Activated T-cell treated with anti-CD3 and anti-CD28 coated beads, Interleukin-2, amount 50 U/mL, for 48 hours (primary cell): ENCODE measurements at places on chromosomes 12 and 14.
A peak's percentile ranks its signal among the peaks of the same experiment; 100 is the strongest.

GRCh38 chr12:64082866-64083268 lies 139.2 kb downstream of the KICS2 start:
- no peak for DNase-seq

- DNase-seq, result no peak
Measured at GRCh38 chr14:90508536-90509254, 111.9 kb downstream of the CALM1 start.

DNA sequence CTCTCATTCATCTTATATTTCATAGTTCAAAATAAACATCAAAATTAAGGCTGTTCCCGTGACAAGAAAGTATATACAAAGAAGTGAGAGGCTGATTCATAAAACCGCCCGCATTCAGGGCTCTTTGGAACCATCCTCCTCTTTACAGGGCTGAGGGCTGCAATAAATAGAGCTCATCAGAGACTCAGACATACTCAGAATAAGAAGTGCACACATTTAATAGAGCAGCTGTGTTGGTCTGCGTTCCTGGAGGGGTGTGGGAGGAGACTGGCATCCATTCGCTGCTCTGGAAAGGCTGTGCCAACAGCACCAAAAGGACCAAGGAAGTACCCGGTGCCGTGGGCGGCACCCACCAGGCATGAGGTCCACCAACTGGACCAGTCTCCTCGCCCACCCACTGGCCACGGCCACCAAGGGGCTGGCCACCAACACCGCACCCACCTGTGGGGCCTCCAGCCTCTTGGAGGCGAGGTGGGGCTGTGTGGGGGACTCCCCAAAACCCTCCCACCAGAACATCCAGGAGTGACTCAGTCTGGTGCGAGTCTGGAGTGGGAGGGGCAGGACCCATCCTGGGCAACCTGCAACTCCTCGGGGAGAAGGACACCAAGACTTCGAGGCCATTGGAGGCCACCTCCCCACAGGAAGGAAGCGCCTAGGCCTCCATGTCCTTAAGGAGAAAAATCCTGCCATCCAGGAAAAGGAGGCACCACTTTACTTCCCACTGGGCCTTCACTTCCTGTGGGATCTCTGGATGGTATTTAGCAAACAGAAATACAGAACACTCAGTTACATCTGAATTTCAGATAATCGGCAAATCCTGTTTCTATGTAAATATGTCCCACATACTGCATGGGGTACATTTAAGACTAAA lies 32.7 kb downstream of the VCPKMT start:
- peak; percentile 85 for DNase-seq

GRCh38 chr14:26204728-26205479 lies 392.9 kb downstream of the NOVA1 start:
- no peak for DNase-seq

DNA sequence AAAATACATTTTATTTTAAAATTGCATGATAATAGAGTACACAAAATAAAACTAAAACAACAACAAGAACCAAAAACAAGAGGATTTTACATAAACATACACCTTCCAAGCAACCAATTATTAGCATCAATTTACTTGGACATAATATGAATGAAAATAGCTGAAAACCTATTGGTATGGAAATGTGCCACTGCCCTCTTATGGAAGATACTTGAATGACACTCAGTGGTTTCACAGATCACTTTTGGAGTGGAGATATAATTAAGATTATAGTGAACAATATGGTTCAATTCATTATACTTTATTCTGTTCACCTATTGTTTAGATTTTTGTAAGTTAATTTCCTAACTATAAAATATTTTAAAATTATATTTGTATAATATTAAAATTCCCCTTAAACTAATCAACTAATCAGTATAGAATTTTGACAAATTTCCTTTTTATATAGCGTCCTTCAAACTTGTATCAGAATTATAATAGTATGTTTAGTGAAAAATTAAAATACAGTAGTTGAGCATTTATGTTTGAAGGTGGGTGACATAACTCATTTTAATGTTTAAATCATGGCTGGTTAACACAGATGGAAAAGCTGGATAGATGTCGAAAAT lies 70.1 kb downstream of the SLC6A15 start:
- no peak for DNase-seq

DNA sequence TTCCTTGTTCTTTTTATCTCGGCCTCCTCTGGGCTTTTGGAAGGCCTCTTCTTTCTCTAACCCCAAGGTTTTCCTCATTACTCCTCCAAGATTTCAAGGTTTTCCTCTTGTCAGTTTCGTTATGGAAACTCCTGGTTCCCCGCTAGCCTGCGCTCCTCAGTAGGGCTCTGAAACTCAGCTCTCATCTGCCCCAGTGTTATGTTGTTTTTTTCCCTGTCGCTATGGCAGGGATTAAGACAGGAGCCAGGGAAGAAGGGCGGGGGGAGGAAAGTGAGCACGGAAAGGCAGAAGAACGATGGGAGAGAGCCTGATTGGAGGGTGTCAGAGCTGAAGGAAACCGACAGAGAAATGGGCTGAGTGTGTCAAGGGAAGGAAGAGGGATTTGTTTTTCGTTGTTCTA lies 26.5 kb upstream of the JDP2 start:
- DNase-seq, result no peak

DNA sequence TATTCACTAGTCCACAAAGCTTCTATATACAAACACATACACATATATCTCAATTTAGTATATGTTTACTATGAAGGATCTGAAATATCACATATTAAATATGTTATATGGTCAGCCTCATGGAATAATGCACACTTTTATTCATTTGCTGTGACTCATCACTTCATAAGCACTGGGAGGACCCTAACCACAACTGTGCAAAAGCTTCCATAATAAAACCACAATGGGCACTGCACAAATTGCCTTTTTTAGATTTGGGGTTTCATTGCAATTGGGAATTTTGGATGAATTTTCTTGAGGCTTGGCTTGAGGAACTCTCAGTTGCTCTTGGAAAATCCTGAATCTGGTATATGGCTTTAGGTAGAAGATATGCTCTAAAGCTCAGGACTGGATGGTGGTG lies 399.4 kb downstream of the C12orf75 start:
- DNase-seq, result no peak

DNA sequence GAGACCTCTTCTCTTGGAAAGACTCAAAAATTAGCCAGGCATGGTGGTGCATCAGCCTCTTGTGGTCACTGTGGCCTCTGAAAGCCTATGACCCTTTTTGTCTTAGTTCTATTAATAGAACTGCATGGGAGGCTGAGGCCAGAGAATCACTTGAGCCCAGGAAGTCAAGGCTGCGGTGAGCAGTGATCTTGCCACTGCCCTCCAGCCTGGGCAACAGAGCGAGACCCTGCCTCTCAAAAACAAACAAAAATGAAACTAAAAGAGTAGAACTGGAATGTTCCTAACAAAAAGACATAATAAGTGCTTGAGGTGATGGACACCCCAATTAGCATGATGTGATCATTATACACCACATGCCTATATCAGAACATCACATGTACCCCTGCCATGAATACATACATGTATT lies 197.0 kb upstream of the EEA1 start:
- no peak for DNase-seq

GRCh38 chr14:72801381-72801812 lies 92.5 kb downstream of the DPF3 start:
- no peak for DNase-seq

GRCh38 chr12:106170285-106170684 lies 31.5 kb upstream of the NUAK1 start:
- DNase-seq, result no peak

- DNase-seq, result no peak
Measured at GRCh38 chr14:22289570-22289969, 299.5 kb downstream of the DAD1 start.

- DNase-seq, result no peak
Measured at GRCh38 chr12:28558250-28558649, 368.0 kb downstream of the CCDC91 start.

GRCh38 chr14:21668377-21668776 lies 5.2 kb downstream of the OR4E1 start:
- no peak for DNase-seq

DNA sequence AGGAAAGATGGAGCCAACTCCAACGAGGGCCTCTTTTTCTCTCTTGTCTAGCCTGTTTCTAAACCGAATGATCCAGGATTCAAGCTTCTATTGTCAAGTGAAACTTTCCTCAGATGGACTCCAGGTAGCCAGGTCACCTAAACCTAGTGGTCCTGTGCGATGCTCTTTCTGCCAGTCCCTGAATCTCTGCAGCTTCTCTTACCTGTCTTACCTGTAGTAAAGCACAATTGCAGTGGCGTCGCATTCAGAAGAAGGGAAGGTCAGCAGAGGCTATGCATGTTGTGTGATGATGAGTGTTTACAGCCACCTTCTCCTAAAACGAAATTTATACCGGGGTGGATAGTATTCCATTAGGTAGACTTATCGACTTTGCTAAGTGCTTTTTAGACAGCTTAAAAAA lies 47.4 kb upstream of the TRAF3 start:
- no peak for DNase-seq

DNA sequence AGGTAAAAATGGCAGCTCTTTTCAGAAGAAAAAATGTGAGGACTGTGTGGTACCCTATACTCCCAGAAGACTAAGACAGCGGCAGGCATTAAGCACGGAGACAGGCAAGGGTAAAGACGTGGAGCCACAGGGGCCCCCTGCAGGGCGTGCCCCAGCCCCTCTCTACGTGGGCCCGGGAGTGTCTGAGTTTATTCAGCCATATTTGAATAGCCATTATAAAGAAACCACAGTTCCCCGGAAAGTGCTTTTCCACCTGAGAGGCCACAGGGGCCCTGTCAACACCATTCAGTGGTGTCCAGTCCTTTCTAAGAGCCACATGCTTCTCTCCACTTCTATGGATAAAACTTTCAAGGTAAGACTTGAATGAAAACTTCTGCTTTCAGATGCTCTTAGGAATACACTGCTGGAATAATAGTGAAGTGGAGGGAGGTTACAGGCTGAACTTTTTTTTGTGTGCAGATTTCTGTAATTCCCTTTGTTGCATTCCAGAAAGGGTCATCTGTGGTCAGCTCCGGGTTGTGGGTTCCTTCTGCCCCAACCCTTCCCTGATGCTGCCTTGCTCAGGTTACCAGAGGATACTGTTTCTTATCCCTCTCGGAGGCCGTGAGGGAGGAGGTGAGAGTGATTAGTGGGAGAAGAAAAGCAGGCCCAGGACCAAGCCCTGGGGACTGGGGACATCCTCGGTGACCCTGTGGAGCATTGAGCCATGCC lies 58.4 kb downstream of the SLC25A47 start:
- DNase-seq, result no peak

DNA sequence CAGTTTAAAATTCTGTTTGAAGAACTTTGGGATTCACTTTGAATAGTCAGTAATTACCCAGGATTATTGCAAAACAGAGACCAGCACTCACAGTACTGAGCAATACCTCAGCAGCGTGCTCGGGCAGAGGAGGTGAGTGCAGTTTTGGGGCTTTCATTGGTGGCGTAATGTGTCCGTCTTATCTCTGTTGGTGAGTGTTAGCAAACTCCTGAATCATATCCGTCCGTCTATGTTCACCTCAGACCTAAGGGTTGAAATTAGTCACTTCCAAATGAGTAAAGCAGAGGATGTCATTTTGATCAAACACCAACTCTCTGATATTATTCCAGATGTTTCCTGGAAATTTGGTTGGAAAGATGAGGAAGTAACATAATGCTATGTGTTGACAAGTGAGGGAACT lies 82.8 kb downstream of the BORCS5 start:
- peak; percentile 81 for DNase-seq

GRCh38 chr14:32019276-32019675 lies 57.8 kb upstream of the ARHGAP5 start:
- DNase-seq, result no peak

- no peak for DNase-seq
Measured at GRCh38 chr14:32171469-32171868, 30.4 kb upstream of the RNU6-7 start.

- no peak for DNase-seq
Measured at GRCh38 chr12:83664650-83665049, 977.9 kb downstream of the TMTC2 start.
